AG20443 (cell line): ENCODE measurements at places on chromosomes 2 and 18.
A peak's percentile ranks its signal among the peaks of the same experiment; 100 is the strongest.

DNA sequence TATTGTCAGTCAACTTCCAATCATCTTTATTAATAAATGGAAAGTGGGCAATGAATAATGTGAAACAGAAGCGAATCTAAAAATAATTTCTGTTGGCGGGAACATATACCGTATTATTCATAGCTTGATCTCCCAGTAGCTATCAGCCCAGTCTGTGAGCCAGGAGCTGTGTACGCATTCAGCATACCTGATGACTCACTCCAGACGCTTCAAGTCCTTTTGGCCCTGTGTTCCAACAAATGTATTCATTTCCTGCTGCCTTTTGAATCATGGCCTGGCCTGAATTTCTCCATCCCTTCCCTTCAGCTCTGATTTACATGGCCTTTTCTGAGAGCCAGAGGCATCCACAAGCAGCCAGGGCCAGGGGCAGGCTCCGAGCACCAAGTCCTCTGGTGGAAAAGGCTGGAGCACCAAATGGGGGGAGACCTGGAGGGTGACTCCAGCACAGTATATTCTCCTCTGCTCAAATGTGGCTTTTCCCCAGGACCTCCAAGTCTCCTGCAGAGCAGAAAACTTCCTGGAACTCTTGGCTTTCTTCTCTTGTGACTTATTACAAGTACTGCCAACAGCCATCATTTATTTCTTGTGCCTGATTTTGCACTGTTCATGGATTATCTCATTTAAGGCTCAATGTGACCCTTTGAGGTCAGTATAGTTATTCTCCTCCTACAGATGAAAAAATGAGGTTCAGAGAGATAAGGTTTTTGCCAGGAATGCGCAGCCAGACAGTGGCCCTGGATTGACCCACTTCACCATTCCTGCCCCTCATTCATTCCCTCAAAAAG, 108.7 kb downstream of the EN1 start:
- DNase-seq = peak; percentile 91

DNA sequence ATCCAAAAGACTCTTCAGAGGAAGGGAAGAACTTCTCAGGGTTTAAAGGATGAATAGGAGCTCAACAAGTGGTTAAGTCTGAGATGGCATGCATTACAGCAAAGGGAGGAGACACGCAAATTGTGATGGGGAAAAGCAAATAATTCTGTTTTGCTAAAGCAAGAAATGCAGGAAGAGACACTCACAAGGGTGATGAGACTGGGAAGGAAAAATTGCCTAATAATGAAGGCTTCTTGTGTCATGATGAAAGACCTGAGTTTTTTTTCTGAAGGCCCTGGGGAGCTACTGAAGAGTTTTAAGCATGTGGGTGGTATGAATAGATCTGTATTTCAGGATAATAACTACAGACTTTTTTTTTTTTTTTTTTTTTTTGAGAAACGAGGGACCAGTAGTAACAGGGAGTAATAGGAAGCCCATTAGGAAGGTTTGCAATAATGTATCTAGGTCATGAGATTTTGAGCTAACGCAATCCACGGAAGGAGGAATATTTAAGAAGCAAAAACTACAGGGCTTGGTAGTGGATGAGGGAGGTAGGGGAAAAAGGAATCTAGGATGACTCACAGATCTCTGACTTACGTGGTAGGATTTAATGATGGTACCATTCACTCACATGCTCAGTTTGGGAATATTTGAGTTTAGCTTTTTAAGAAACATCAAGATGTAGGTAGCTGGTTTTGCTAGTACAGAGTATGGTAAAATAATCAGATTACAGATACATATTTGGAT, 16.0 kb upstream of the SERPINB3 start:
- DNase-seq = no peak

GRCh38 chr2:231613663-231614558, 21.2 kb downstream of the TEX44 start:
- DNase-seq = peak; percentile 92

DNA sequence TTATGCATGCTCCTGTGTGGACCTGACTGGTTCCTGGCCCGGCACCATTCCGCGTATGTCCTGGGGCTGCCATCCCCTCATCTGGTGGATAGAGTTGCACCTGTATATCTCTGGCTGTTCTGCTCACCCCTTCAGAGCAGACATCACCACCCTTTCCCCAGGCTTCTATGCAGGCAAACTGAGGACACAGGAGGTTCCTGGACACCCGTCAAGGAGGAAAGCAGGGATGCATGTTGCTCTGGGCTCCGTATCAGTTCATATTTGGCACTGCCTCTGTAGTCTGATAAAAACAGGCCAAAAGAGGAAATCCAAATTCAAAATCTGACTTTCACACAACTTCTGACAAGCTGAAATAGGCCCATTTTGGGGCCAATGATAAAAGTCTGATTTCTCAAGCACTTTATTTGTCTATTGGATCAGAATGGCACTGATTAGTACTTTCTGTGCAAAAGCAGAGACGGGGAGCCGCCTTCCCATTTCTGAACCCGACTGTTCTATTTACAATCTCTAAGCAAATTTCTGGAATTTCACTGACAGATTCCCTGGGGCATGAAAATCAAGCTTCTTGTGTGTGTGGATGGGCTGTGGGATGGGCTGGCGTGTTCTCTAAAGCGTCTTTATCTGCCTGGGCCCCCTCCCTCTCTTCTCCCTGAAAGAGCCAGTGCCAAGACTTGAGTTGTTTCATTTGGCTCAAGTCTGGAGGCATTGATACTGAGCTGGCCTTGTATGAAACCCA, 96.9 kb downstream of the SETBP1 start:
- no peak for DNase-seq

DNA sequence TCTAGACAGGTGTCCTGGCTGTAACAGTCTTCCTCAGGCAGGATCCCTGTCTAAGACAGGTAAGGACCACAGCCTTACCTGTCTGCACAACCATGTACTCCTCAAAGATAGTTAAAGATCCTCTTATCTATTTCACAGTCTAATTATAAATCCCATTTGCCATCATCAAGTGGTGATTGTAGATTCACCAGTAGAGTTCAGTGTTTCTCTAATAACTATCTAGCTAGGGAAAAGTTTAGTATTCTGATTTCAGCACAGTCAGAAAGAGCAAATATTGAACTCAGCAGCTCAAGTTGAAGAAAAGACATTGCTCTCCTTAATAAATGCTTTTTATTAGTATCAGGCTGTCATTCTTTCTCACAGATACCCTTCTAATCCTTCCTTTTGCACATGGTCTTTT, 1305.5 kb upstream of the NXPH2 start:
- DNase-seq = no peak

DNA sequence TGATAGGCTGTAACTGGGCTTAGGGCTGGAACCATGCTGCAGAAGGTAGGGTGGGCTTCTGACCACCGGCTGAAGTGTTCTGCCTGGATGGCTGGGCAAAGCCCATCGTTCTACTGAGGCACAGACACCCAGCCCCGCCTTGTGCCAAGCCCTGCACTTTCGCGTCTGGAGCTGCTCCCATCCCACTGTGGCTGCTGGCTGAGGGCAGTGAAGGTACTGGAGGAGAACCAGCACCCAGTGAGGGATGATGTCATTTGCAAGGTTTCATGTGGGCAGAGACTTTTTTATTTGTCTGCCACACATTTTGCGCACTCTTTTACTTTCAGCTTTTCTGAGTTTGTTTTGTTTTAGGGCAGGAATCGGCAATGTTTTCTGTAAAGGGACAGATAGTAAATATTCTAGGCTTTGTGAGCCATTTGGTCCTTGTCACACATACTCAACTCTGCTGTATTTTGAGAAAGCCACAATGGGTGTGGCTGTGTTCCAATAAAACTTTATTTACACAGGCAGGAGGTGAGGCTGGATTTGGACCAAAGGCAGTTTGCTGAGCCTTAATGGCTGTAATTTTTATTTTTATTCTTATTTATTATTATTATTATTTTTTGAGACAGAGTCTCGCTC, 85.6 kb downstream of the ASB1 start:
- DNase-seq = no peak

DNA sequence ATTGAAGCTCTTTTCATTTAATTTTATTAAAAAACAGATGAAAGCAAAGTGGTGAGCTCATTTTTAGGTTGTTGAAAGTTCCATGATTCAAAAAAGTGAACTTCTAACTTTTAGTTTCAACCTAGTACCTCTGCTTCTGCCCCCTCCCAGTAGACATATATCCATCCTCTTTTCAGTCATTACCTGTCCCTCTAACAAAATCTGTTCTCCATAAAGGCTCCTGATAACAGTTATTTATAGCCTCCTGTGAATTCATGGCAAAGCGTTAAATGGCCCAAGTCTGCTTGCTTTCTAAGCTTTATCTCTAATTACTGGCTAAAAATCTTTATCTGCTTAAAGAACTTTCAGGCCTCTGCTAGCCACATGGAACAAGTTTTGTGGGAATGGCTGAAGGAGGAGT, 148.1 kb downstream of the TTC27 start:
- no peak for DNase-seq

- DNase-seq = no peak
Measured at GRCh38 chr2:154911729-154912128, 213.2 kb downstream of the KCNJ3 start.

- DNase-seq = no peak
Measured at GRCh38 chr2:120167272-120167671, 55.9 kb downstream of the TMEM185B start.

DNA sequence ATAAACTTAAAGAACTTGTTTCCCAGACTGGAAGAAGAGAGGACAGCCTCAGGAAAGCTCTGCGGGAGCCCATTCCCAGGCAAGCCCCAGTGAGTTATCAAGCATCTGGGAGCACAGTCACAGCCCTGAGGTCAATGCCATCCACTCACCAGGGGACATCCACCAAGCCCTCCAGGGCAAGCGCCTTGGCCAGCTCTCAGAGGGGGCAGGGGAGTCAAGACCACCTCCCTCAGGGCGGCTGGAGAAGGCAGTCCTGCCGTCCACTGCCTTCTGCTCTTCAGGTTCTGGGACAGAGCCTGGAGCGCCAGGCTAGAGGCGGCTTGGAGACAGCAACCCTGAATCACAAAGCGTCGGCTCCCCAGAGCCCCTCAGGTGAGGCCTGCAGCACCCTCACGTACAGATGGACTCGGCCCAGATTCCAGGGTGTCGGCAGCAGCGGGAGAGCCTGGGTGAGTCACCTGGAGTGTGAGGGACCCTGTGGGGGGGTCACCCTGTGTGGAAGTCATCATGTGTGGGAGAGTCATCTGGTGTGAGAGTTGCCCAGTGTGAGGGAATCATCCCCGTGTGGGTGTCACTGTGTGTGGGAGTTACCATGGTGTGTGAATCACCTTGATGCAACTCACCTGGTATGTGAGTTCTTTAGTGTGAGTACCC, 100.9 kb upstream of the TEX51 start:
- no peak for DNase-seq

- DNase-seq = no peak
Measured at GRCh38 chr18:23383494-23383893, 69.6 kb upstream of the RIOK3 start.

DNA sequence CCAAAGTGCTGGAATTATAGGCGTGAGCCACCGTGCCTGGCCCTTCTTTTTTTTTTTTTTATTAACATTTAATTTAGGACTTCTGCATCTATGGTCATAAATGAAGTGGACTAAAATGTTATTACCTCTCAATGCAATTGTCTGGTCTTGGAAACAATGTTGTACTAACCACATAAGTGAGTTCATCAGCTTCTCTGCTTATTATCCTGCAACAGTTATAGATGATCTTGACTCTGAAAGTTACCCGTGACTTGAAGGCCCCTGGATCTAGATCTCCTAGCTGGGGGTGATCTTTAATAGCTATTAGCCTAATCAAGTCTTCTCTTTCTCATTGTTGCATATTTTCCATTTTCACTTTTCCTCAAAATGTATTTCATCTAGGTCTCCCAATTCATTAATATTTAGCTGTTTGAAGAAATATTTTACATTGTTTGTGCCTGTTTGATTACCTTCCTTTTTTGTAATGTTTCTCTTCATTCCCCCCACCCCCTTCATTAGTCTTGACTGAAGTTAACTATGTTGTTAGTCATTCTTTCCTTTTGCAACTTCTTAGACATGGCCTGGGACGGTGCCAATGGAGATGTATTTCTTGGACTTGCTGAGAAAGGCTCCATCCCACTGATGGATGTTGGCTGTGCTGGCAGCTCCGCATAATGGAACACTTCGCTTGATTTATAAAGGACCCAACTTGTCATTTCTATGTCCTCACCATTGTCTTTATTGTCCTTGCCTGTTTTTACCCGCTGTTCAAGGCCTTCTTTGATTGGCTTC, 141.6 kb upstream of the RIOK3 start:
- DNase-seq = peak; percentile 76

DNA sequence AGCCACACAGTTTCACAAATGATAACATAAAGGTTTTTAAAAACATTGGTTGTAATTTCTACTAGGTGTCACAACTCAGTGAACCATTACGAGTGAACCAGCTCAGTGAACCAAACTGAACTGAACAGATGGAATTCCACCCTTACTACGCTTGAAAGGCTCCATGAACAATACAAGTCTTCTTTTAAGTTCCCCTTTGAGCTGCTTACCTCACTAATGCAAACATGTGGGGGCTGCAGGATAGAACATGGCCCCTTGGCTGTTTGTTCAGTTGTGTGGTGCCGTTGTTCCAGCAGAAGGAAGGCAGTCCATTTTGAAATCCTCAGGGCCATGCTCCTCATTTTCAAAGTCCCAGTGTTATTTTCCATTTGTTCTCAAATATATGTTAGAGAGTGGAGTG, 30.7 kb upstream of the KLHL14 start:
- DNase-seq = no peak

DNA sequence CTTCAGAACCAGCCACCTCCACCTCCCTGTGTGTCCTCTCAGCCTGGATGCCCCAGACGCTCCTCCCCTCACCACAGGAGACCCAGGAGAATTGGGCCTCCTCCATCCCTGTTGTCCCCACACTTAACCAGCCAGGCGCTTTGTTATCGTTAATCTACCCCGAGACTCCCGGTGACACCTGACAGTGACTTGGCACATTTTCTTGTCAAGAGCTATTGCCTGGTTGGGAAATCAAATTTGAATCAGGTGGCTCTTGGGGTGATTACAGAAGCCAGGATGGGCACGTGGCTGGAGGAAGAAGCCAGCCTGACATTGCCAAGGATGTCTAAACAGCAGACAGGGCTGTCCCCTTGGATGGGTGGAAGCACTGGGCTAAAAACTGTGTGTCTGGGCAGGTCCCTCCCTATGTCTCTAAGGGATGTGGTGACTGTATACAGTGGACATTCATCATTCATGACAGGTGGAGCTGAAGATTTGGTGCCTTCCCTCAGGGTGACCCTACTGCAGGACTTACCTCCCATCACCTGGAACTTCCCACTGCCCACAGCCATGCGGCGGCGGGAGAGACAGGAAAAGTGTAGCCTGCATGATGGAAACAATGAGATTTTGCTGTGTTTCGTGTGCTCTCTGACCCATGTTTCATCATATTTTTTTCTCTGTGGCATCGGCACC, 157.2 kb upstream of the CAPN13 start:
- DNase-seq = no peak

DNA sequence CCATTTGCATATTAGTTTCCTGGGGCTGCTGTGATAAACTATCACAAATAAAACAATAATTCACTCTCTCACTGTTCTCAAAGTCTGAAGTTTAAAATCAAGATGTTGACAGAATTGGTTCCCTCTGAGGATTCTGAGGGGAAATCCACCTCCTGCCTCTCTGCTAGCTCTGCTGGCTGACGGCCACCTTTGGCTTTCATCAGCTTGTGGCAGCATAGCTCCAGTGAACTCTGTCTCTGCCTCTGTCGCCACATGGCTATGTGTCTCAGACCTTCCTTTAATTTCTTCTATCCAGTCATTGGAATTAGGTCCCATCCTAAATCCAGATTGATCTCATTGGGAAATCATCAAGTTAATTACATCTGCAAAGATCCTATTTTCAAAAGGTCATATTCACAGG, 38.9 kb upstream of the TRIM43 start:
- DNase-seq = peak; percentile 18
